ENCODE measurements at places on chromosomes 4 and X. TPM values are rescaled to one million over a fixed set of nuclear protein-coding genes. Genes with fewer than 3 reads are reported as not detected.

The GASK1B gene
- polyA plus RNA-seq: 36.0 TPM

GRCh38 chr4:89823416-89823815, 13.5 kb downstream of the SNCA start:
- no peak for DNase-seq

The FAM200B gene
- polyA plus RNA-seq: 51.8 TPM

DNA sequence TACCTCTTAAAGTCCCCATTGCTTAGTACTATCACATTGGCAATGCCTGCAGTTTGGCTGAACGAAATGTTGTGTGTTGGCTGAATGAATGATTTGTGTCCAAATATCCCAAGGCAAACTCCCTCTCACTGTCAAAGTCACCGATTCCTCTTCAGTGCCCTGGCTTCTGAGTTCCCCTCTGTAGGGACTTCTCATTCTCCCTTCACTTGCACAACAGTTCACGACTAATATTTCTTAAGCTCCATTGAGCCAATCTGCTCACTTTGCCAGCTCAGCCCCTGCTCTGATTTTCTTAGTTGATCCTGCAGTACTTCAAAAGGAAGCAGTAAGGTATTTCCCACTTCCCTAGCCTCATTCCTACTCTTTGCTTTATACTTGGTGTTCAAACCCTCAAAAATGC, 21.9 kb upstream of the PACRGL start:
- no peak for DNase-seq

The C4orf51 gene
- polyA plus RNA-seq: not detected

DNA sequence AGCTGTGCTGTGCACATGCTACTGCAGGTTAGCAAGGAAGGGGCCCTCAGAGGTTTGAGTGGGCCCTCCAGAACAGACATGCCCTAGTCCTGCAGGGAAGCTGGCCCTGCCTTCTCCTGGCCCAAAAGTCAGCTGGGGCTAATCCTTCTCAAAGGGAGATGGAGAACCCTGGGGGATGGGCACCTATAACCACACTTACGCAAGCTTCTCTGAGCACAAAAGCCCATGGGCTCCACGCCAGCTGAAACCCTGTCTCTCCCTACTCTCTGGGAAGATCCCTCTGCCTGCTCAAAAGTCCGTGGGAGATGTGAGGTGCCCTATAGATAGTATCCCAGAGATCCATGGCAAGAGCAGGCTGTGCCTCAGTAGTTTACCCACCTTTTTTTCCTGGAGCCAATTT, 58.9 kb upstream of the DKK2 start:
- DNase-seq: no peak

DNA sequence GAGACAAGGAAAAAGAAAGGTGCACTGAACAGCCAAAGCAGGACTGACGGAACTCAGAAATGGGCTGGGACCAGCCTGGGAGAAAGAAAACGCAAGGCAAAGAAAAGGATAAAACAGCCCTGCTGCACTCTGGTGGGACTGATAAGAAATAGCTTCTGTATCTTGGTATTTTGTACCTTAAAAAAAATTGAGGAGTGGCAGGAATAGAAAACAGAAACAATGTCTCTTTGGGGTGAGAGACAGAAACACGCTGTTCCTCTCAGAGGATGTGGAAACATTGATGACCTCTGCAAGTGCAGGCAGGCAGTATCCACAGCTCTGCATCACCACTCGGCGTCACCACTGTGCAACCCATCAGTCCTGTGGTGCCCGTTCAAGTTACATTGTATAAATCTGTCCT, 152.5 kb upstream of the SPRY1 start:
- DNase-seq: no peak

DNA sequence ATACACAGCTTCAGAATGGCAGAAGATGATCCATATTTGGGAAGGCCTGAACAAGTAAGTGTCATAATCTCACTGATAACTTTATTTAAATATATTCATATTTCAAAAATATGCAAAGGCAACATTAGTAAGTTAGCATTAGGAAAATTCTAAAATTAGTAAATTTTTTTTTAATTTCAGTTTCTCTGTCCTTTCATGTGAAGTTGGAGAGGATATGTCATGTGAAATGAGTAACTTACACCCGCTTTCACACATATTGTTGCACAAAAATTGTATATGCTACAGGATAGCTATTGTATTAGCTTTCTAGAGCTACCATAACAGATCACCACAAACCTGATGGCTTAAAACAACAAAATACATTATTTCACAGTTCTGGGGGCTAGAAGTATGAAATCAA, 24.3 kb downstream of the NFKB1 start:
- no peak for DNase-seq

The SHROOM2 gene
- polyA plus RNA-seq: 1.4 TPM

The PAGE2B gene
- polyA plus RNA-seq: not detected

GRCh38 chrX:3450881-3451570, 104.6 kb upstream of the MXRA5 start:
- DNase-seq: no peak

The HTN1 gene
- polyA plus RNA-seq: not detected

DNA sequence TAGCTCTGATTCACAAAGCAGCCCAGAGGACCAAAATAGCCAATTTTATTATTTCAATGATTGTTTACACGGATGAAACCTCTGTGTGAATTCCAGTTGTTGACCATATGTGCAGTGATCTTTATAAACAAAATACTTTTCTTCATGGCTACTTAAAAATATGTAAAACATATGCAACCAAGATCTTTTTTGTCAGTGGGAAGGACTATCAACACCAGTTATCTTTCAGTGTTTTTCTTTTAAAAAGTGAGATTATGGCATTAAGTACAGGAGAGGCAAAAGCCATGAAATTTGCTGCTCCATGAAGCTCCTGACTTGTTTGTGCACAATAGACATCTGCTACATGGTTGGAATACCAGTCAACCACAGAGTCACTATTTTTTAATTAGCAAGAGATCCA, 184.4 kb downstream of the DKK2 start:
- DNase-seq: no peak

The SPANXA2 gene
- not detected for polyA plus RNA-seq

DNA sequence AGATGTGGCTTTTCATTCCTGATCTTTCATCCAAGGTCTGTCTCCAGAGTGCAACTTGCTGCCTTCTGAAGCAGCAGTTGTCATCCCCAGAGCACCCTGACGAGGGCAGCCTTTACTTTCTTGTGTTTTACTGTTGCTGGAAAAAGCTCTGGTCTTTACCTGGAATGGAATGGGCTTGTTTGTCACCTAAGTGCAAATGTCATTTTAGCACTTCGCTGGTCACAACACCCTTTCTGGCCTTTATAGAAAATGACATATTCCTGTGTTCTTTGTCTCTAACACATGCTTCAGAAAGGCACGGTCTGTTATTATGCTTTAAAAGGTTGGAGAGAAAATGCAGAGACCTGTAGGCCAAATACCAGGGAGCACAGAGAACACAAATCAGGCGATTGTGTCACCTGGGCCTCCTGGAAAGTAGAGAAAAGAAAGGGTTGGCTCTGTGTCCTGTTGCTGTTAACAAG, 332.7 kb upstream of the IGFBP7 start:
- peak; percentile 16 for DNase-seq

The ERCC6L gene
- polyA plus RNA-seq: 0.27 TPM

DNA sequence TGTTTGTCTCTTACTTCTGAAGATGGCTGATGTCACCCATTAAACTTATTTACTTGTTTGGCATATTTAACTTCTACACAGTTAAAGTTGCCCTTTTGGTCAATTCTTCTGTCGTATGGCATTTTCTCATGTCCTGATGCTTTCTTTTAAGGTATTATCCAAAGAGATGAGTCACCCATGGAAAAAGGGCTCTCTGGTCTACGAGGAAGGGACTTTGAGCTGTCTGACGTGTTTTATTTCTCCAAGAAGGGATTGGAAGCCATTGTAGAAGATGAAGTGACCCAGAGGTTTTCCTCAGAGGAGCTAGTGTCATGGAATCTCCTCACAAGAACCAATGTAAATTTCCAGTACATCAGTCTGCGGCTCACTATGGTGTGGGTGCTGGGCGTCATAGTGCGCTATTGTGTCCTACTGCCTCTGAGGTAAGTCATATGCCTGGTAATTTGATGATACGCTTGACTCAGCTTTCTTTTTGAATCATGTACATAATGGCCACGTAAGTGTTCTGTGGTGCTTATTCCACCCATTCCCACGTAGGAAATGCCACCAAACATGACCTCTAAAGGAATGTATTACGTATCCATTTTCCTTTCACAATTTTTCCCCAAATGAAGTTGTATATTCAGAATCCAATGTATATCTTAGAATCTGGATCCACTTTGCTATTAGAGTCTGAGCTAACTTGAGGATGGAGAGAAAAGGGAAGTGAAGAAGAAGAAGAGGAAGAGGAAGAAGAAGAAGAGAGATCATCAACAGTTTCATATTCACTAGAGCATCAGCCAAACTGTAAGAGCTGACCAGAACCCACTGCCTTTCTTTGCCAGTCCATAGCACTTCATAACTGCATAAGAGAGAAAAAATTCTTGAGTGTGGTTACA, 45.7 kb downstream of the GPAT3 start:
- peak; percentile 62 for DNase-seq

DNA sequence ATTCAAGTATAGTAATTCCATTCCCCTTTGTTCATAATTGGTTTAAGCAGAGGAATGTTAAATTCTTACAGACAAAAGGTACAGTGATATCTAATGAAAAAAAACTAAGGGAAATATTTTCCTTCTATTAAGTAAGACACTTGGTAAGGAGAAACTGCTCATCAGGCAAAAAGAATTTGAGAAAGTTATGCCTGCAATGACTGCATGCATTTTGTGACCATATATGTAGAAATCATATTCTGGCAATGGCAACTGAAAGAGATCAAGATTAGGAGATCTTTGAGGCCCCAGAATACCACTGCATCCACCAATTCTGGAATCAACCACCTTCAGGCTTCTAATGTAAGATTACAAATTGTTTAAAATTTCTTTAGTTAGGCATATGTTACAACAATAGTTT, 364.8 kb downstream of the PCDH10 start:
- DNase-seq: no peak

DNA sequence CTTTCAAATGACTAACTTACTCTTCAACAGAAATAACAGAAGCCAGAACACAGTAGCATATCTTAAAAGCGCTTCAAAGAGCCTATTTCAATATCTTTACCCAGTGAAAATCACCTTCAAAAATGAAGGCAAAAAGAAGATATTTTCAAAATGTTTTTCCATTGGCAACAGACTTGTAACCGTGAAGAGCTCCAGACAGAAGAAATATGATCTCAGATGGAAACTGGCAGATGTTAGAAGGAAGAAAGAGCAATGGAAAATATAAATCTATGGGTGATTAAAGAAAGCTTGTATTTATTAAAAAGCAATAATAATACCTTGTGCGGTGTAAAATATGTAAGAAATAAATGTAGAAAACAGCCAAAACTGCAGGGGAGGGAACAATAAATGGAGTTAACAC, 35.7 kb downstream of the PRKG2 start:
- no peak for DNase-seq

- no peak for DNase-seq
Observed at GRCh38 chrX:23066588-23067281, 67.0 kb downstream of the DDX53 start.

The GPR143 gene
- not detected for polyA plus RNA-seq

- no peak for DNase-seq
Observed at GRCh38 chrX:72130762-72131250, 909 bp downstream of the RTL5 start.

- DNase-seq: no peak
Observed at GRCh38 chr4:123698556-123698955, 302.0 kb downstream of the SPRY1 start.

DNA sequence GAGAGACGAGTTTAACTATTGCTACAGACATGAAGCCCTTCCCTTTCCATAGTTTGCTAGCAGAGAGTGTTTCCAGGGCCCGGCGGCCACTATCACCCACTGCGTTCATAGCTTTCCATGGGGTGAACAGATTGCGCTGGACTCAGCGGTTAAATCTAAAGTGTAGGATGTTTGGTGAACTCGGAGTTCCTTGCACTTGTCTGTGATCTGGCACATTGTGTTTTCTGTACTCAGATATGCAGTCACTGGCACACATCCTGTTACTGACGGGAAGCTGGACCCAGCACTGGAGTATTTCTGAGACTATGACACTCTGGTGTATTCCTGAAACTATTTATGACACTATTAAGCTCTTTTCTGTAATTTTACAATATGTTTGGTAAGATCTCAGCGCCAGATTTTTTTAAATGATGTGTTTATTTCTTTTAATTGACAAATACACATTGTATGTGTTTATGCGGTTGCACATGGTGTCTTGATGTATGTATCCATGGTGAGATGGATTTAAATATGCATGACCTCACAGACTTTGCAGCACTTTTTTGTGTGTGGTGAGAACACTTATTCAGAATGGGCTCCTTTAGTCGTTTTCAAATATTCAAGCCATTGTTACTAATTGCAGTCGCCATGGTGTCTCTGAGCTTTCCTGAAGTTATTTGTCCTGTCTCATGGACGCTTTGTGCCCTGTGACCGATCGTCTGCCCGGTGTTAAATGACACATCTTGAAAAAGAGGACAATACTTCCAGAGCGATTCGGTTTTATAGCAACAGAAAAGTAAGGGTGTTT, 14.1 kb downstream of the CD99 start:
- no peak for DNase-seq

The NPFFR2 gene
- polyA plus RNA-seq: not detected

DNA sequence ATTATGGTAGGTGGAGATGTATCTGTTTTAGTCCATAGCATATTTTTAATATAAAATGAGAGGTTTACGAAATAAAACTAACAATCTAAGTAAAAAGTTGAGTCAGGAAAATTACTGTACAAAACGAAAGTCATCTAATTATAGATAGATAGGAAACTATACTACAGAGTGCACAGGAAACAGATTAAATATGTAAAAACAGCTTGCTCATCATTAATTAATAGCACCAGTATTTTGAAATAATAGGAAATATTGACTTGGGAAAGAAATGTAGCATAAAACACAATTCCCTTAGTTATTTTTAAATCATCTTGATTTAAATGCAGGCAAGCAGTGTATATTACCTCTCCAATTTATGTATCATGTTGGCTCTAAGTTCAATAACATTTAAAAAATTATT, 227.9 kb downstream of the GPM6A start:
- DNase-seq: no peak

- no peak for DNase-seq
Observed at GRCh38 chr4:96698831-96699230, 858.9 kb downstream of the PDHA2 start.

GRCh38 chr4:153728151-153728550, 31.7 kb downstream of the RNF175 start:
- no peak for DNase-seq

DNA sequence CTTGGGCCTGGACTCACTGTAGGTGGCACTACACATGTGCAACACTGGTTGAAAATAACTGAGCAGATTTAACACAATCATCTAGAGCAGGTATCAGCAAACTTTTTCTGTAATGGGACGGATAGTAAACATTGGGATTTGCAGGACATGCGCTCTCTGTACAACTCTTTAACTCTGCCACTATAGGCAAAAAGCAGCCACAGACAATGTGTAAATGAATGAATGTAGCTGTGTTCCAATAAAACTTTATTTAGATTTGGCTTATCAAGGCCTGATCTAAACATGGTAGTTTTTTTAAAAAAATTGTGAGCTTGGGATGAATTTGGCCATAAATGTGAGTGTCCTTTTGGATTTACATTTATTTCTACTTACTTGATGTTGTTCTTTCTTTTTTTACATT, 407.3 kb downstream of the FAT4 start:
- no peak for DNase-seq

Measured in small intestine (tissue), 16 donors.